ENCODE measurements at places on chromosomes 5 and 9.

DNA sequence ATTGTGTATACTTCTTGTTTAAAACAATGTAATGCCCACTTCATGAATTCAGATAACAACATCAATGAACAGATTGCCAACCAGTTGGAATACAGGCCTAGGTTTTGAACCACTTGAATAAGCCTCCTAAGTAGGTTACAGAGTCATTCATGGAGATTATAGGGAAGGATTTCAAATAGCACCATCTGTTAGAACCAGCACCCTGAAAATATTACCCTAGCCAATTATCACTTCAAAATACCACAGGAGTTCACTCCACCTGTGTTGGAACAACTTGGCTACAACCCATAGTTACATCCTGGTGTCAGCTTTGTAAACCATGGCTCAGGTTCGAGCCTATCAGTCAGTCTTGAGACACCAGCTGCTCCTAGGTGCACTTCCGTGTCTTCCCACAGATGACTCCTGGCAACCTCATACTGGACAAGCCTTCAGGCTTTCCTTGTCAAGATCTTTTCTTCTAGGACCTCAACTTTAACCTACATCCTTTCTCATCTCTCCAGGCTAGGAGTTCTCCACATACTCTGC is 350.0 kb downstream of the DEPDC1B start:
- no peak for DNase-seq

- no peak for DNase-seq
Measured at GRCh38 chr5:129672006-129672405, 75.9 kb upstream of the MINAR2 start.

- peak; percentile 3 for DNase-seq
Measured at GRCh38 chr5:82975812-82976211, 101.4 kb downstream of the TMEM167A start.

DNA sequence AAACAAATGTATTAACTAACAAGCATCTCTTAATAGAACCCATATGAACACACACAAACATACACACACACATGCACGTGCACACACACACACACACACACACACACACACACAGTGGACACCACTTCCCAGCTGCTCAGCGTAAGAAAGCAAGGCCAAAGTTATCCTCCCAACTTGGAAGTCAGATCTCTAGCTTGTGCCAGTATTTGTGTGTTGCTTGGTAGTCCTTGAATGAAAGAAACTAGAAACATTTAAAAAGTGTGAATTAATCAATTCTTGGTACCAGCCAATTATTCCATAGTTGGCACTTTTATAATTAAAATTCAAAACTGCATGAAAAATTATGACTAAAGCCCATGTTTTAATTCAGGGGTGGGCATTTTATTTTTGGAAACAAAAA is 178.1 kb downstream of the TMEM161B start:
- DNase-seq = no peak

- DNase-seq = no peak
Measured at GRCh38 chr9:129868023-129868871, 33.0 kb downstream of the USP20 start.

- no peak for DNase-seq
Measured at GRCh38 chr9:32706725-32707100, 71.2 kb upstream of the TAF1L start.

GRCh38 chr9:104494808-104495207 is 9.3 kb upstream of the OR13F1 start:
- DNase-seq = no peak

DNA sequence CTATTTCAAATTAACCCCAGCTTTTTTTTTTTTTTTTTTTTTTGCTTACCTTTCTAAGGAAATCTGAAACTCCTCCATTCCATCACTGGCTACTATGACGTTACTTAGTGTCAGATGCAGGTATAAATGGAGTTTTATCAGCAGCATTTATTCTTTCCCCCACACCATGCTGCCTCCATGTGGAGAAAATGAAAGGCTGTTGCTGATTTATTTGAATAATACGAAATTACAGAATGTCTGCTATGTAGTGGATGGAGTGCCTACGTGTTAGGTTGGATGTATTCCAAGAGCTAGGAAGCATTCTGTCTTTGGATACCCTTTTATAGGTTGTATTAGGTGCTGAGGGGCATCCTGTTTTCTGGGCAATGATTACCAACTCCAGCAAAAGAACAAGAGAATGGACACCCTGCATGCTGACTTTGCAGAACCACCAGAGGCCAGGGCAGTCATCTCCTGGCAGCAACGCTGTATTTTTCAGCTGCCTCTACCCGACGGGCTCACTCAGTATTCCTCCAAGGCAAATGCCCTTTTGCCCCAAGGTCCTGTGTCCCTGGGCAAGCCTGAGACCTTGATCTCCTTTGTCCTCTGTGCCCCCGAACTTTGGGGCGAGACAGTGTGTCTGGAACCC is 199.5 kb downstream of the ALDH1A1 start:
- DNase-seq = no peak

DNA sequence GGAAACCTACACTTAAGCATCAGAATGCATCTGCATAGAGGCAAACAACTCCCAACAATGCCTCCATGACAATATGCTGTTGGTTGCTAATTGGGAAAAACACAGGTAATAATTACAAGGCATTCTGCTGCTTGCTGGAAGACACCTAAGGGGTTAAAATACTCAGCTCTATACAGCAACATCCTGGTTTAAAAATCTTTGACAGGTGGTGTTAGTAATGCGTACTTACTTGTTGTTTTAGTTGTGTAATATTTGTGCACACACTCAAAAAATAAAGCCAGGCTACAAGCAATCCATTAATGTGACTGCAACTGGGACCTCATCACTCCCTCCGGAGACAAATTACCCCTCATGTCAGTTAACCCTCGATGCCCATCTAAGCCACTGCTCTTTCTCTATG is 126.3 kb upstream of the ELL2 start:
- DNase-seq = no peak

GRCh38 chr5:128224336-128224735 is 140.8 kb downstream of the SLC12A2 start:
- DNase-seq = no peak

- no peak for DNase-seq
Measured at GRCh38 chr5:173971681-173972345, 17.2 kb upstream of the C5orf47 start.

GRCh38 chr5:172830275-172830799 is 3.7 kb upstream of the ERGIC1 start:
- DNase-seq = no peak

- no peak for DNase-seq
Measured at GRCh38 chr5:174514983-174515394, 209.4 kb upstream of the MSX2 start.

GRCh38 chr5:59496524-59497134 is 396.9 kb downstream of the PDE4D start:
- no peak for DNase-seq

GRCh38 chr5:179191506-179192184 is 131.5 kb downstream of the ZNF354C start:
- no peak for DNase-seq

DNA sequence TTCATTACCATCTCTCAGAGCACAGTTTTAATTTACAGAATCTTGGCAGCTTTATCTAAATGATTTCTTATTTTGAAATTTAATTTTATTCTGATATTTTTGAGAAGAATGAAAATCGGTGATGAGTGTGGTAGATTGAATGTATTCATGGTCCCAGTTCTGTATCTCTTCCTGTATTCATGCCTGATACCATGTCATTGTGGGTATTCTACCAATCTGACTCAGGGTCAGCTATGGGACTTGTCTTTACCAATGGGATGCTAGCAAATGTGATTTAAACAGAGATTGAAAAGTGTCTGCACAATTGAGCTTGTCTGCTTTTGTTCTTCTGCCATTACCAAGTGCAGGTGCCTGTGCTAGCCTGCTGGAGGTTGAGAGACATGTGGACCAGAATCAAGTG is 17.8 kb upstream of the ZNF618 start:
- DNase-seq = no peak

DNA sequence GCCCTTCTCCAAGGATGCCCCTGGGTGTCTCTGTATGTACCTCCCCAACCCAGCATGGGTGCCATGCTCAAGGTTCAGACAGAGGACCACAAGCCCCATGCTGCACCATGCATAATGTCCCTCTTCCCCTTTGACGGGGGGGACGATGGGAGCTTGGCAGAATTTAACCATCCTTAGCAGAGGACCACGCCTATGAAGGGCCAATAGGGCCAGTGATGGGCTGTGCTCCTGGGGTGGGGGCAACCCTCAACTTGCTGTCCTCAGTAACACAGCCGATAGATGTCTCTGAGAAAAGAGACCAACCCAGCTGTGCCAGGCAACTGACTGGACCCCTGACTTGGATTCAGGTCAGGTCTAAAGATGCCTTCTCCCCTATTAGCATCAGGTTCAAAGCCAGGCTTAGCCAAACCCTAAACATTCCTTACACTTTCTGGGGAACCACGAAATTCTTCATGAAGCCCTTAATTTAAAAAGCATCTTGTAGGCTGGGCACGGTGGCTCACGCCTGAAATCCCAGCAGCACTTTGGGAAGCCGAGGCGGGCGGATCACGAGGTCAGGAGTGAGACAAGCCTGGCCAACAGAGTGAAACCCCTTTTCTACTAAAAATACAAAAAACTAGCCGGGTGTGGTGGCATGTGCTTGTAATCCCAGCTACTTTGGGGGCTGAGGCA is 20.7 kb upstream of the JADE2 start:
- DNase-seq = no peak

GRCh38 chr9:114467226-114467750 is 38.0 kb downstream of the WHRN start:
- no peak for DNase-seq

DNA sequence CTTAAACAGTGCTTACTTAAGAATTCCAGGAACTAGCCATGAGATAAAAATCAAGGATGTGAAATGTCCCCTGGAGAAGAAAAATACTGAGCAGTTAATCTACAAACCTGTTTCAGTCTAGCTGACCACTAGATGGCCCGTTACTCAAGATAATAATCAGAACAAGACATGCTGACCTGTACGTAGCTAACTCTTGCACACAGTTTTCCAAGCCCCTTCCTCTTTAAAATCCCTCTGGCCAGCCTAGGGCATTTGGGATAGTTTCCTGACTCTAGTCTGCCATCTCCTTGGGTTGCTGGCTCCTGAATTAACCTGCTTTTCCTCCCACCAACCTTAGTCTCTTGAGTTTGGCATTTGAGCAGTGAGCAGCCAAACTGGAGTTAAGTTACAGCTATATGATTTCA is 59.2 kb upstream of the TRAF1 start:
- no peak for DNase-seq

DNA sequence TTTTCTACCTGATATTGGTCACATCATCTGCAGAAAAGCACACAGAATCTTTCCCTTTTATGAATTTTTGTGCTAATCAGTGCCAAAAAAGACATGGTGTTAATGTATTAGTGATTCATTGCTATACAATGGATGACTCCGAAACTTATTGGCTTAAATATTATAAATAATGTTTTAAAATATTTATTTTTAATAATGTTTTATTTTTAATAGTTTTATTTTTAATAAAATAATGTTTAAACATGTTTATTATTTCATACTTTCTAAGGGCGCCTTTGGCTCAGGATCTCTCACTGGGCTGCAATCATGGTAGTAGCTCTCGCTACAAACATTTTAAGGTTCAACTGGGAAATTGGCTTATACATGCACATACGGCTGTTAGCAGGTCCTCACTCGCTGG is 65.7 kb downstream of the CDH12 start:
- DNase-seq = no peak

DNA sequence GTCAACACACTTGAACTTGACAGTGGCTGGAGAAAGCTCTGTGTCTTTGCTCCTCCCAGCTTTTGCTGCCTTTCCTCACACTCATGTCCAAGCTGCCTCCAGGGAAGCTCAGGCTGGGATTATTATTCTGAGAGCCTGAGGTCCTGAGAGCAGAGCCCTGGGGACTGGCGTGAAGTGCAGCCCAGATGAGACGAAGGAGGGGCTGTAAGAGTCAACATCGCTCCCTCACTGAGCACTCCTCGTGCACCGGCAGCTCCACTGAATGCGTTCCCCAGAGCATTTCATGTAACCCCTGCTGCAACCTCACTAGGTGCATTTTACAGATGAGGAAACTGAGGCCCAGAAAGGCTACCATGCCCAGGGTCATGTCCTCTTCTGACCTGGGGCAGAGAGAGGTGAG is 63.5 kb upstream of the PHYKPL start:
- DNase-seq = no peak

- DNase-seq = no peak
Measured at GRCh38 chr5:159096243-159096923, 3.3 kb downstream of the EBF1 start.

GRCh38 chr9:95091601-95092261 is 225.8 kb downstream of the FANCC start:
- DNase-seq = no peak

GRCh38 chr5:155293605-155294178 is 280.1 kb downstream of the KIF4B start:
- DNase-seq = no peak

- DNase-seq = no peak
Measured at GRCh38 chr5:154646745-154647113, 108.4 kb upstream of the LARP1 start.

DNA sequence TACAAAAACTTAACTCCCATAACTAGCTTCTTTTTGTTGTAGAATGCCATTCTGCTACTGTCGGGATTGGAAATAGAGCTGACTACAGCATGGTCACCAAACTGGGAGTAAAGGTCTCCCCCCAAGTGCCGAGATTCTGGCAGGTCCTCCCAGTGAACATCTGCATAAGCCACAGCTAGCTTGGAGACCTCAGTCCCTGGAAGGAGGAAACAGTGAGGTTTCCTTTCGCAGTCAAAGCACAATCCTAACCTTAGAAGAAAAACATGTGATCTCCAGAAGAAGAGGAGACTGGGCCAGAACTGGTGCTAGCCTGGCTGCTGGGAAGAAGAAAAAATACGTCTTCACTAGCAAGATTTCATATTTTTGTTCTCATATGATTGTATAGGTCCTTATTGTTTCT is 127.4 kb downstream of the SCAMP1 start:
- DNase-seq = no peak

All from stimulated activated CD4-positive, alpha-beta T cell treated with anti-CD3 and anti-CD28 coated beads, Interleukin-1b, Interleukin-23, amount 100 ng/mL, for 48 hours (primary cell).